ENCODE measurements at places on chromosomes 12 and 14.
A peak's percentile ranks its signal among the peaks of the same experiment; 100 is the strongest.

- no peak for DNase-seq
These were observed 111.0 kb downstream of the BEGAIN start for GRCh38 chr14:100476012-100476822.

DNA sequence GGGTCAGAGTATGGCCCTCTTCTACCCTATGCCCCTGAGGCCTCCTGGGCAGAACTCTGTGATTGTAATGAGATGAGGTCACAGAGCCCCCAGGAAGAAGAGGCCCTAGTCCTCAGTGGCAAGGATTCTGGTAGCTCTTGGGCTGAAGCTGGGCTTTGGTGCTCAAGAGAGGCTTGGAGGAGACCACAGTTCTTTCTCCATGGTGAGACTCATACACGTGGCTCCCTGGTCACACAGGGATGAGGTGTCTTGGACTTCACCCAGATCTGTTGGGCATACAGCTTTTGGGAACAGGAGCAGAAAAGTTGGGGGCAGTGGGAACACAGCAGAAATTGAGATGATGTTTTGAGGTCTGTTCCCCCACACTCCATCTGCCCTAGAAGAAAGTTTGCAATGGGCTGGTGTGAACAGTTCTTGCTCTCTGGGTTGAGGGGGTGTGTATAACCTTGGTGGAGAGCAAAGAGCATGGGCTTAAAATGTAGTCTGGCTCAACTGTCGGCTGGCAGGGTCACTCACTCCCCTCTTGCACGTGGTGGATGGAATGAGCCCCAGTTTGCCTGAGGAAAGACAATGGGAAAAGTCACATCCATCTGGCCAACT lies at the start of gene KRT86:
KRT86 (plus strand) TSS at position 125 of the 600 bp plus-strand sequence. CDS start 27,272 bp downstream, outside the sequence.
- no peak for DNase-seq

DNA sequence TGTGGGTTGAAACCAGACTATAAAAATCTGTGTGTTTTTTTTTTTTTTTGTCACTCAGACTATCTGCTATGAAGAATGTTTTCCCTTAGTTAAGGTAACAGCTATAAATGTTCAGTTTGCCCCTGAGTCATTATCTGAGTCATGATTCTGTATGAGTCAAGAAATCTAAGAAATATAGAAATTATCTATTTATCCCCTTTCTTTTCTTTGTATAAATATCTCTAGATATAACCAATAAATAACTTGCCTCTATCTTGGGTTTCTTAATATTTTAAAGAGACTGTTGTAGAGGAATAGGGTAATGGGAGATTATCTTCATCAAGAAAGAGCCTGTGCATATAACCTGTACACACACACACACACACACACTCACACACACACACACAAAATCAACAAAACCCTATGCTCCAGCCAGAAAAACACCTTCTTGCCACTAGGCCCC lies 161.7 kb upstream of the EEA1 start:
- no peak for DNase-seq

DNA sequence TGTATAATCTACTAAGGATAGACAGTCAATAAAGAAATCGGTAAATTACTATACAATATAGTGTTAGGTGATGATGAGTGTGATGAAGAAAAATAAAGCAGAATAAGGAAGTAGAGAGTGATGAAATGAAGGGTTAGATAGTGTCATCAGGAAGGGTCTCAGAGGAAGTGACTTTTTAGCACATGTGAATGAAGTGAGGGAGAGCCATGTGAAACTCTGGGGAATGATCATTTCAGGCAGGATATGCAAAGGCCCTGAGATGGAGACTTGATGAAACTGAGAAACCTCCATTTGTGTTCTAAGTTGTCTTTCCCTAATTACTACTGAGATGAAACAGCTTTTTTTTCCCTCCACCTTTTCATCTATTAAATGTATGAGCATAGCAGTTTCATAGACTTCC lies 19.4 kb upstream of the GNPTAB start:
- DNase-seq: no peak

DNA sequence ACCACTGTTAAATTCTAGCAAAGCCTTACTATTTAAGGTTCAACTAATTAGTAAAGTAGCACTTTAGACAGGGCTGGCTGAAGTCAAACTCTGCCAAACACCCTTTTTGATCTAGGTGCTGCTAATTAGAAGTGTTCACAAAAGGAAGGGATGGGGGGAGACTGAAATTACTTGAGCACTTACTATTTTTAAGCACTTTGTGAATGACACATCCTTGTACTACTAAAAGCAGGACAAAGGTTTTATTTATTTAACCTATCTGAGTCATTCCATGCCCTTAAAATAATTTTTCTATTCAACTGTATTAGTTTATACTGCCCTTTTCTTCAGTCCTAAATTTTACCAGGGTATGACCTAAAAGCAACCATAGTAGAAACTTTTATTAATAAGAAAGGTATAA lies 20.1 kb downstream of the MBIP start:
- no peak for DNase-seq

DNA sequence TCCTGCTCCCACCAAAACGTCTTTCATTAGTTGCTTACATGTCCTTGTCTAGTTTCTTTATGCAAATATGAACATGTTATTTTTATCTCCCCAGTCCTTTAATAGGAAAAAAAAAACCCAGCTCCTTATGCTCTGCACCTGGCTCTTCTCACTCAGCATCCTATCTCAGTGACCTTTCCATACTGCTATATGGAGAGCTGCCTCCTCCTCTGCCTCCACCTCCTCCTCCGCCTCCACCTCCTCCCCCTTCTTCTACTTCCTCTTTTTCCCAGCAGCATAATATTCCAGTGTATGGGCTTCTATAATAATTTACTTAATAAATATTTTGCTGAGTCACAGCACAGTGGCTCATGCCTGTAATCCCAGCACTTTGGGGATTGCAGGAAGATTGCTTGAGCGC lies 31.5 kb downstream of the ABCB9 start:
- DNase-seq: no peak

DNA sequence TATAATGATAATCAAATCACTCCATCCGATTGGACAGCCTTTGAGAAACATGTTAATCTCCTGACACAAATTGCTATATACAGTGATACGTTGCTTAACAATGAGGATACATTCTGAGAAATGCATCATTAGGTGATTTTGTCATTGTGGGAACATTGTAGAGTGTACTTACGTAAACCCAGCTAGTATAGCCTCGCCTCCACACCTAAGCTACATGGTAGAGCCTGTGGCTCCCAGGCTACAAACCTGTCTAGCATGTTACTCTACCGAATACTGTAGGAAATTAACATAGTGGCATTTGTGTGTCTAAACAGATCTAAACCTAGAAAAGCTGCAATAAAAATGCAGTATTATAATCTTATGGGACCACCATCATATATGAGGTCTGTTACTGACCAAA lies 128.6 kb upstream of the PWP1 start:
- DNase-seq: no peak

- DNase-seq: no peak
These were observed 15.4 kb upstream of the TMEM120B start for GRCh38 chr12:121697093-121697698.

DNA sequence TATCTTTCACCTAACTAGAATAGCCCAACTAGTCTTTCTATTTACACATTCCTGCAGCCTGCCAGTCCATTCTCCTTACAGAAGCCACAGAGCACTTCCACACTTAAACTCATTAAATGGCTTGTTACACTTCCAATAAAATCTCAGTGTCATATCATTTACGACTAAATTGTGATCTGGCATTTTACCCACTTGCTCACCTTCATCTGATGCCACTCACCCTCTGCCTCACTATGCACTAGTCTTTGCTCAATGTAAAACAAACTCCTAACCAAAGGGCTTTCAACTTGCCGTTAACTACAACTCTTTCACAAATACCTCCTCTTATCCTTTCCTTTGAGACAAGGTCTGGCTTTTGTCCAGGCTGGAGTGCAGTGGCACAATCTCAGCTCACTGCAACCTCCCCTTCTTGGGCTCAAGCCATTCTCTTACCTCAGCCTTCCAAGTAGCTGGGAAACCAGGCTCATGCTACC lies 24.1 kb downstream of the YAF2 start:
- DNase-seq: no peak

- DNase-seq: no peak
These were observed 14.3 kb upstream of the FBXL14 start for GRCh38 chr12:1608713-1609119.

DNA sequence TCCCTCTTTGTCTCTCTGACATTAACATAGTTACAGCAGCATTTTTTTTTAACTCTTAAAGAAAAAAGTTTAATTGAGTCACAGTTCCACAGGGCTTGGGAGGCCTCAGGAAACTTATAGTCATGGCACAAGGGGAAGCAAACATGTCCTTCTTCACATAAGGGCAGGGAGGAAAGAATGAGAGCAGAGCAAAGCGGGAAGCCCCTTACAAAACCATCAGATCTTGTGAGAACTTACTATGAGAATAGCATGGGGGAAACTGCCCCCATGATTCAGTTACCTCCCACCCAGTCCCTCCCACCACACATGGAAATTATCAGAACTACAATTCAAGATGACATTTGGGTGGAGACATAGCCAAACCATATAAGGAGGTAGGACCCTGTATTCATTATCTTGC lies 96.2 kb downstream of the PLBD1 start:
- peak; percentile 9 for DNase-seq

- DNase-seq: no peak
These were observed 73.4 kb upstream of the DDHD1 start for GRCh38 chr14:53226553-53226952.

DNA sequence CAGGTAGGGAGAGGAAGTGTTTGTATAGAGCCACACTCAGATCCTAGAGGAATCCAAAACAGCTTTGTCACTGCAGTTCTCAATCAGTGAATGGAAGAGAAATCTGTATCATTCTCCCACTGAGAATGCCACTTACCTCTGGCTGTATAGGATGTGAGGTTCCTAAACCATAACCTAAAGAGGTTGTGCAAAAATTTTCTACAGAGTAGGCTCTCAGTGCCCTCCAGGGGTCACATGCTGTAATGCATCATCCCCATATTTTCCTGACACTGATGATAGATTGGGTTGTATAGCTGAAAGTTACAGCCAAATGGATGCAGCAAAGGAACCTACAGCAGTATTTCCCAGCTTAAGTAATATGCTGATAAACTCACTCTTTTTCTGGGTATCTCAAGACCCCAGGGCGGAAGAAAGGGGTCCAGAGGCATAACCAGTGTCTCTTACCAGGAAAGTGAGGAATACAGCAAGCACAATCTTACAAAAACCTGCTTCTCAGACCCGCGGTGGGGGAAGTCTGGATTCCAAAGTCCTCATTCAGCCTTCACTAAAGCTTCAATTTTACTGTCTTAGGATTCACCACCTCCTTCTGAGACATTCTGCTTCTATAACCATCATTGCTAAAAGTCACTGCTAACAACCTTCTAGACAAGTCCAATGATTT lies 3.8 kb downstream of the BCDIN3D start:
- peak; percentile 16 for DNase-seq

DNA sequence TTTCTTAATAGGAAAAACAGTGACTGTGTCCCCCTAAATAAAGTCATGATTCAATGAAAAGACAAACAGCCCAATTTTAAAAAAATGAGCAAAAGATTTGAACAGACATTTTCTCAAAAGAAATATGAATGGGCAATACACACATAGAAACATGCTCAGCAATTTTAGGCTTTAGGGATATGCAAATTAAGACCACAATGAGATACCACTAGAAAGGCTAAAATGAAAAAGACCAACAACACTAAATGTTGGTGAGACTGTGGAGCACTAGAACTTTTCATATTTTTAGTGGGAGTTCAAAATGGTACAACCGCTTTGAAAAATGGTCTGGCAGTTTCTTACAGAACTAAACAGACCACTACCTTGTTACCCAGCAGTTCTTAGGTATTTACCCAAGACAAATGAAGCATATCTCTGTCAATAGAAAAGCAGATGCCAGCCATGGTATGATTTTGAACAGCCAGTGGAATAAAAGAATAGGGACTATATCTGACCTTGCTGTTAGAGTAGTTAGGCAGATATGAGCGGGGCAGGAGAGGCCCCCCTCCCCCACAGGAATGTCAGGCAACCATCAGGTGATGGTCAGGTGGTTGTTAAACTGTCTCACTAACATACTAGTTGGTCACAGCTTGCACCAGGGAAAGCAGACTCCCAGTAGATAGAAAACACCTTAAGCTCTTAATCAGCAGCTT lies 108.8 kb downstream of the PRKCH start:
- DNase-seq: no peak

DNA sequence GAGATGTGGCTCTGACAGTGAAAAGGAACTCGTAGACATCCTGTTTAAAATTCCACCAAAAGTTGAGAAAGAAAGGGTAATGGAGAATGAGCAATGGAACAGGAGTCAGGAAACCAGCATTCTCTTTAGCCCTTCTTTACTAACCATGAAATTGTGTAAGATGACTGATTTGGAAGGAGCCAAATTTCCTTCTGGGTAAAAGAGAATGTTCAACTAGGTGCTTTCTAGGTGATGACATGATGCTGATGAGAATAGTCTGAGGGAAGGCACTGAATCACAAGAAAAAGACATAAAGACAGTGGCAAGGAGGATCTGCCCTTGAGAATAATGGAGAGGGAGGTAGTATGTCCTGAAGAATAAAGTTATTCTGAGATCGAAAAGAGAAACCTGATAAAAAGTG lies 2.2 kb downstream of the TSHR start:
- DNase-seq: no peak

DNA sequence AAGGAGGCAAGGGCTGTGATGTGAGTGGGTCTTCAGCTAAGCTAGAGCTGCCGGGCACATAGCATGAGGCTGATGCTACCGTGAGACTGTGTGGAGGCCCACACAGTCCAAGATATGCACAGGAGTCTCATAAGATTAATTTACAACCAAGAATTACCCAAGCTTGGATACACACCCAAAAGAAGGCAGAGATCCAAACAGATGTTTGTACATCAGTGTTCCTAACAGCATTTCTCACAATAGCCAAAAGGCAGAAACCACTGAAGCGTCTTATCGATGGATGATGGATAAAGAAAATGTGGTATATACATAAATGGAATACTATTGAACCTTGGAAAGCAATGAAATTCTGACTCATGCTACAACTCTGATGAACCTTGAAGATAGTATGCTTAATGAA lies 40.8 kb upstream of the RIC8B start:
- DNase-seq: no peak

DNA sequence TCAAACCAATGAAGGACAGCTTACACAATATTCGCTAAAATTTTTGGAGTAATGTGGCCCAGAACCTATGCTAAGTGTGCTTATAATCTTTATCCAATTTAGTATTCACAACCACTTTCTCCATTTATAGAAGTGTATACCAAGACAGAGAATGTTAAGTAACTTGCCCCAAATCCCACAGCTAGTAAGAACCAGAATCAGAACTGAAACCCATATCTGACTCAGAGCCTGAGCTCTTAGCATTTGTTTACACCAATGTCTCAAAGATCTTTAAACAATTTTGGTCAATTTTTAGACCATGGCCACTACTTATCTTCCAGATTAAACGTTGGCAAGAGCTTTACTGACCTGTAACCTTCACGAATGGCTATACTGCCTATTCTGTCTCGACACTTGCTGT lies 53.0 kb downstream of the PAPLN start:
- DNase-seq: no peak

Data from activated naive CD8-positive, alpha-beta T cell treated with anti-CD3 and anti-CD28 coated beads for 36 hours (primary cell).